ENCODE measurements at places on chromosomes 3 and 15.
A peak's percentile ranks its signal among the peaks of the same experiment; 100 is the strongest.

GRCh38 chr3:141087778-141088130, 36.6 kb downstream of the SPSB4 start:
- no peak for DNase-seq

DNA sequence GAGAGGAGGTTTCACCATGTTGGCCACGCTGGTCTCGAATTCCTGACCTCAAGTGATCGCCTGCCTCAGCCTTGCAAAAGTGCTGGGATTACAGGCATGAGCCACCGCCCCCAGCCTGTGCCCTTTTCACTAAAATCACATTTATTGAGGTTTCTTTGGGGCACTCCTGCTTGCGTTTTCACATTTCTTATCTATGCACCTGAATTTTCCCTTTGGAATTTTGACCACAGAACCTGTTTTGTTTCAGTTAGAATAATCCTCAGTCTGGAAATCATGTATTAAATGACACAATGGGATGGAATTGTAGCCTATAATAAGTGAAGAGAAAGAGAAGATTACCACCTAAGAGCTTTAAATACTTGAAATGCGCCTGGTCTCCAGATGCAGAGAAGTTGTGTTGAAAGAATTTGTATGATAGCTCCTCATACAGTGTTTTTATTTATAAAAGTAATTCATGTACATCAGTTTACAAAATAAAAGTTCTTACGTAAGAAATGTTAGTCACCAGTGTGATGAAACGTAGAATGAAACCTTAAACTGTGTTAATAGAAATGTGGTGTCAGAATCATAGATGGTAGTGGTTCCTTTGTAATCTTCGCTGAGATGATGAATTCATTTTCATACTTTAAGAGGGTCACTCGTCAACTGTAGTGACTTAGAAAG, 107.0 kb downstream of the TCF12 start:
- no peak for DNase-seq

DNA sequence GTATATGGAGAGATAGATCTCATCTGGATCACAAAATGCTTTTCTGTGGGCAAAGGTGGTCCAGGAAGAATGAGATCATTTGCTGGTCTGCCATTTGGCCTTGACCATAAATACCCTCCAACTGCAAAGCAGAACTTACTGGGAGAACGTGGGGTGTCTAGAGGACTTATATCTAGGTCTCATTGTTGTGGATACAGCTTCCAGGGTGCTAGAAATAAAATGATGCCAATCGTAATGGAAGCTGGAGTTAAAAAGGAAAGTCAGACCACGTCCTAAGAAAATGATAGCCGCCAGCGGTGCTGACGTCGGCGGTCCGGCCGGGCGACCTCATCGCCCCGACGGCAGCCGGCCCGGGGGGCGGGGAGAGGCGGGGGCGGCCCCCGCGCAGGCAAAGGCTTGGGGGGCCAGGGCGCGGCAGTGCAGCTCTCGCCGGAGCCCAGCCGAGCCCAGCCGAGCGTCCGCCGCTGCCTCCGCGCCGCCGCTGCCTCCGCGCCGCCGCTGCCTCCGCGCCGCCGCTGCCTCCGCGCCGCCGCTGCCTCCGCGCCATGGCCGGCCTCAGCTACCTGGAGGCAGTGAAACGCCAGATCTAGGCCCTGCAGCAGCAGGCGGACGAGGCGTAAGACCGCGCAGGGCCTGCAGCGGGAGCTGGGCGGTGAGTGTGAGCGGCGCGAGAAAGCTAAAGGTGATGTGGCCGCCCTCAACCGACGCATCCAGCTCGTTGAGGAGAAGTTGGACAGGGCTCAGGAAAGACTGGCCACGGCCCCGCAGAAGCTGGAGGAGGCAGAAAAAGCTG, 89.5 kb downstream of the EOMES start:
- DNase-seq, result peak; percentile 14

- DNase-seq, result peak; percentile 14
These were observed 35.9 kb downstream of the CCK start for GRCh38 chr3:42229942-42230688.

All from T1000 (cell line).